Glomerular endothelial cell (primary cell): ENCODE measurements at places on chromosomes 11 and 22.

DNA sequence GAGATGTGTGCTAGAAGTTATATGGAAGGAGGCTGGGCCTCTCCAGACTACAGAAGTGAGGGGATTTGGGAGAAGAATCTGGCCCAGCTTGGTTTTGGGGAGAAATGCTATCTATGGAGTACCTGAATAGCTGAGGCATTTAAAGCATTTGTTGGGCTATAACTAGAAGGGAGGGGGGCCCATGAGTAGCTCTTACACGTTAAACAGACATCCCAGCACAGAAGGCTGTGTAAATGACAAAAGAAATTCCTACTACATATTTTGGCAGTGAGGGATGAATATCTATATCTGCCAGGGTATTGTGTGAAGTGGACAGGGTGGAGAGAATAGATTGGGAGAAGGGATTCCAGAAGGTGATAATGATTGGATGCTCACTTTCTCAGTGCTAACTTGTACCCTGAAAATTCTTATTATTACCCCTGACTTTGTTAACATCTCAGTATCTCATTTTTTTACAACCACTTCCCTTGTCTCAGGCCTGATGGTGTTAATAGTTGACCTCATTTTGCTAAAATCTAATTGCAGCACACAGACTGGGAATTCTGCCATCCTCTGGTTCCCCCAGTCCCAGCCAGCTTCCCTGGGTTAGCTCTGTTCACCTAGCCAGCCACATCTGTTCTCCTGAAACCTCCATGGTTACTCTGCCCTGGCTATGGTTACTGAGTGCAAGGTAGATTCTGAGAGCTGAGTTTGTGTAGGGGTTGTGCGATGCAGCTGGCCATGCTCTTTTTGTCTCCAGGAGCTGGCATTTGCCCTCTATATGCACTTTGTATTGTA, 28.8 kb upstream of the RRM1 start:
- no peak for DNase-seq

- DNase-seq = no peak
Measured at GRCh38 chr11:105000797-105001196, 22.2 kb downstream of the CASP5 start.

DNA sequence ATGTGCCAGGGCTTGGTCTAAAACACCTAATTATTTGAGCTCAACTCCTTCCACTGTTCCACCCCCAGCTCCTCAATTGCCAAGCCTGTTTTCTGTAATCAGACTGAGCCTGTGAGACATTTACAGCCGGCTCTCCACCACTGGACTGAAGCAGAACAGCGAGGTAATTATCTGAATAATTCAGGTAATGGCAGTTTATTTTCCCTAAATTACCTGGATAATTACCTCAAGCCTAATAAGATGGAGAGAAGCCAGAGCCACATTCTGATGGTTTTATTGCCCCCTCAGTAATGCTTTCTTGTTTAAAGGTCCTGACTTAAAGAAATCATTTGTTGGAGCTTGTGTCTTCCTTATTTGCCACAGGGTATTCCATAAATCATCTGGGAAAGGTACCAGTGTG, 64.2 kb downstream of the FZD4 start:
- no peak for DNase-seq

- DNase-seq = no peak
Measured at GRCh38 chr11:117876341-117877119, at the start of gene FXYD6. FXYD6 (minus strand) TSS chr11:117876658; CDS start chr11:117842776, 33,882 bp downstream.

DNA sequence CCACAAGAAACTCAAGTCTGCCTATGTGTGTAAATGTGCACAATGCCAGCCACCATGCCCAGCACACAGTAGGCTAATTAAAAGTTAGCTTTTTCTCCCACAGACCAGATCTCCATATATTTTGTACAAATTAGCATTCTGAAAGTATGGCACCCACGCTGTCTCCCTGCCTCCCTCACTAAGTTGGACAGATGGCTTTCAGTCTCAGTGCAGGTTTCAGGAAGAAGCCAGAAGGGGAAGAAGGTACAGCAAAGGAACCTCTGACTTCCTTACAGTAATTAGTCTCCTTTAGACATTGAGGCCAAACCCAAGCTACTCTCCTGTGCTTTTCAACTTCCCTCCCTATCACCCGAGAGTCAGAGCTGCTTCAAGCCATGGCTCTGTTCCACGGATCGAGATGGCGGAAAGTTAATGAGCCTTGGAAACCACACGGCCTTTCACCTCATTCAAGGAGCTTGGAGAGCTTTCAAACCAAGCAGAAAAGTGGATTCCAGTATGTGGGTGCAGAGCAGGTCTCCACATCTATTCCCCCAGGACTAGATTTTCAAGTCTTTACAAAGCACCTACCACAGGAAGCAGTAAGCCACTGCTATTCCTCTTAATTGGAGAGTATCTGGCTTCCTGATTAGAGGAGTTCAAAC, 221.1 kb upstream of the NARS2 start:
- DNase-seq = no peak

GRCh38 chr11:94782446-94782845, 14.3 kb downstream of the AMOTL1 start:
- DNase-seq = no peak

DNA sequence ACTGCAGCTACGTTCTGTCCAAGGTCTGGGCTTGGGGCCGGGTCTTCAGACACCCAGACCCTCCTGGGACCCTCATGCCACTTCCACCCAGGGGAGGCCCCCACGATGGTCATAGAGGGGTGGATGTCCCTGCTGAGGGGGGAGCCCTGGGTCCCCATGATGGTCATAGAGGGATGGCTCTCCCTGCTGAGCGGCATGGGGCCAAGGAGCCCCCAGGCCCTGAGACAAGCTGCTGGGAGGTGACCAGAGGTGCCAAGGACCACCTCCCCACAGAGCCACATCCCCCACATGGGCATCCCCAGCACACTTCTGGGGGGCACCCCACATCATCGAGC, 7.2 kb downstream of the MUC5B start:
- no peak for DNase-seq

GRCh38 chr22:36439481-36440271, 41.8 kb downstream of the TXN2 start:
- no peak for DNase-seq

DNA sequence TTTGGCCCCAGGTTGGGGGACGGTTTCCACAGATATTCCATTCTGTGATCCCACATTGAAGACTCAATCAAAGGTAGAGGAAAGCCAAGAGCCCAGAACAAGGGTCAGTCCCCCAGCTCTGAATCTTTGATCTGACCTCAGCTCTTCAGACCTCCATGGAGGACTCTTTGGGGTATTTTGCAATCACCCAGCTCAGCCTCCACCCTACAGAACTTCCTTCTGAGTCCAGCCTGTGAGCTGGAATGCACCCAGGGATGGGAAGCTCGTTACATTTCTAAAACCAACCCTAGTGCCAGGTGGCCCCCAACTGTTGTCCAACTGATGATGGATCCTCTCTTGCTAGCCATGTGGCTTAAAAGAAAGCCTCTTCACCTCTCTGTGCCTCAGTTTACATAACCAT, 335.3 kb downstream of the MN1 start:
- DNase-seq = no peak

DNA sequence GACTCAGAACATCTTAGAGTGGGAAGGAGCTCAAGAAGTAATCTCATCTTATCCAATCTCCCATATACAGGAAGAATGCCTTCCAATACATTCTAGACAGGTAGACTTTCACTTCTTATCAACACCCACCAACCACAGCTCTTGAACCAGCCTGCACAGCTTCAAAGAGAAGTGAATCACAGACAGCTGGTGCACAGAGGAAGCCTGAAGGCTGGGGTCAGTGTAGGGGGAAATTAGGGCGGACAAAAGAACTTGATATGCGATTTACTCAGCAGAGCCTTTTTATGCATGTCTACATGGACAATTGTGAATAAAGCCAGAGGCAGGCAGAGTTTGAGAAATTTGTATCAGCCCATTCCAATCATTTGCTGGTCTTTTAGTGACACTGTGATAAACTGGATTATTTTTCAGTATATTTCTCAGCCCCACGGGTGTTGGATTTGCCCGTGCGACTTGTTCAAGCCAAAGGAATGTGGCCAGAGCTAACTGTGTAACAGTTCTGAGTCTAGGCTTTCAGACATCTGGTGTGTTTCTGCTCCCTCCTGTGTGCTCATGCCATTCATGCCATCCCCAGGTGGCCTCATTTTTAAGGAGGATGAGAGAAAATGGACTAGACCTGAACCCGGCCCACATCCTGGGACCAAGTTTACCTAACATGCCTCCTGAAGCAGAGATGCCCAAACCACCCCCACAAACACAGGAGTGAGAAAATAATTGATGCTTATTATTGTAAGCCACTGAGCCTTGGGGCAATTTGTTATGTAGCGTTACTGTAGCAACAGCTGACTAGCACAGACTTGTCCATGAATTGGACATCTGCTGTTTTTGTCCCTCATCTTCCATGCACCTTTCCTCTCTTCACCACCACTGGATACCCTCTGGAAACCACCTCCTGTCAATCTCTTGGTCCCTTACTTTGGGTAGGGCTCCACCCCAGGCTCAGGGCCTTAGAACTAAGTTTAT, 137.5 kb upstream of the HSD17B12 start:
- DNase-seq = no peak

GRCh38 chr11:109604481-109605400, 182.8 kb downstream of the C11orf87 start:
- DNase-seq = no peak

DNA sequence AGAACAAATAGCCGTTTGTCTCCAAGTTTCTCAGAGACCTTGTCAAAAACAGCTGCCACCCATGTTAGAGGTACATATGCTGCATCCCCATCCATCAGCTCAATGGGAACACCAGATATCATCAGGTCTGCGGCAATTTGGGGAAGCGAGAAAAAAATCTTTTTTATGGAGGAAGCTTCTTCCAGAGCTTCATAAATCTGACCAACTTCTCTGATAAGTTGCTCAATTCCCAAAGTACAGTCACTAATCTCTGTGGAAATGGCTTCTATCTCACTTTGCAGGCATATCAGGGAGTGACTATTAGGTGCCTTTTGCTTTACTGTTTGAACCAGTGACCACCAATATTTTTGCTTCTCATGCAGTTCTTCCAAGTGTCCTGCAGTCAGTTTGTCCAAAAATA, 34.3 kb upstream of the MRPL17 start:
- DNase-seq = no peak

DNA sequence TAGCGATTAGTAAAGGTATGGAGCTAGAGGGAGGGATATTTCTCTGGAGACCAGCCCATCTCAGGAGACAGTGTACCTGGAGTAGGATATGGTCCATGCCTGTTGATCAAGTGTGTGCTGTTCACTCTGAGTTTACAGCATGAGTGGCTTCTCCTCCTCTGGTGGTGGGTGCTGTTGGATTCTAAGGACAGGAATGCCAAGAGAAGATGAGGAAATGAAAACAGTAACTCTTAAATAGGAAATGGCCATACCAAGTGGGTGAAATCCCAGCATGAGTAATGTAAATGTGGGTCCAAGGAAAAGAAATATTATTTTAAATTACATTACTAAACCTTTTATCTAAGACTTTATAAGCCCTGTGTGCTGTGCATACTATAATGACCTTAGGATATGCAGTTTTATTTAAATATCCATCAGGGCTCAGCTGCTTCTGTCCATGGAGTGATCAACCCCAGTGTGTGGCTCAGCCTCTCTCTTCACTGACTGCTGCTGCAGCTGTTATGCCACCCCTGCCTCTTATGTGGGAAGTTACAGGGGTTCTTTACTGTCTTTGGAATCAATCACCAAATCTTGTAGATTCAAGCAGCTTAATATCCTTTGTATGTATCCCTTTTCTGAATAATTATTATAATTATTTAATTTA, 54.3 kb downstream of the FAT3 start:
- DNase-seq = no peak

GRCh38 chr11:35907648-35908431, 36.0 kb upstream of the LDLRAD3 start:
- peak; percentile 45 for DNase-seq

DNA sequence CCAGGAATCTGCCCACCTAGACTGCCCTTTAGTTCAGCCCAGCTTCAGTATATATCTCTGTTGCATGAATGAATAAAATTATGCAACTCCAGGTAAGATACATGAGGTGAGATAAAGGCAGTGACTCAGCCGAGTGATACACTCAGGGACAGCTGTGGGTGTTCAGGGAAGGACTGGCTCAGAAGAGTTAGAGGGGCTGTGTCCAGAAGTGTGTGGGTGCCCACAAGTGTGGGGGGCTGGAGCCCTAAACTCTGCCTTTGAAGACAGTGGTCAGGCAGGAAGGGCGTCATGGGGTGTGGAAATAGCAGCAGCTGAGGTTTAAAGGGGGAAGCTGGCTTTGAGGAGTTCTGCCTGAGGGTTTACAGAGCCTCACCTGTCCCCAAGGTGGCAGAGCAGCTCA, 8.3 kb downstream of the FTH1 start:
- DNase-seq = no peak

DNA sequence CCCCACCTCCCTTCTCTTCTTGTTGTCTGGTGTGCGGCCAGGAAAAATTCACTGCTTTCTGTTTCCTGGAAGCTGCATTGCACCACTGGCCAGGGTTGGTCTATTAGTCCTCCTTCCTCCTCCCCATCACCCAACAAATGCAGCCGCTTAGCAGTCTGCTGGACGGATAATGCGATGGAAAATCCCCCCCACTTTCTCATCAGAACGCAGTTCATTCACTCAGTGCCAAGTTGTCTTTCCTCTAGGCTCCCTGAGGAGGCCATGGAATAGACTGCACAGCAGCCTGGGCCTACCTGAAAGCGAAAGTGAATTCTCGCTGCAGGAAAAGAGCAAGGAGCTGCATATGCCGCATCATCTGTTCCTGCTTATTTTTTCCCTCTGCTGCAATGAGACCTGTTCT, 513.6 kb downstream of the METTL15 start:
- no peak for DNase-seq

DNA sequence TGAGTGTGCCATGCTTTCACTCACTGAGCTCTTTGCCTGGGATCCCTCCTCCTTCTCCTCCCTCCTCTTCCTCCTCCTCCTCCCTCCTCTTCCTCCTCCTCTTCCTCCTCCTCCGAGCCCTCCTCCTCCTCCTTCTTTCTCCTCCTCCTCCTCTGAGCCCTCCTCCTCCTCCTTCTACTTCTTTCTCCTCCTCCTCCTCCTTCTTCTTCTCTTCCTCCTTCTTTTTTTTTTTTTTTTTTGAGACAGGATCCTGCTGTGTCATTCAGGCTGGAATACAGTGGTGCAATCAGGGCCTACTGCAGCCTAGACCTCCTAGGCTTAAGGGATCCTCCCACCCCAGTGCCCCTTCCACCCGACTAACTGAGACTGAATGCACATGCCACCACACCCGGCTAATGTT, 62.3 kb downstream of the DEUP1 start:
- no peak for DNase-seq

DNA sequence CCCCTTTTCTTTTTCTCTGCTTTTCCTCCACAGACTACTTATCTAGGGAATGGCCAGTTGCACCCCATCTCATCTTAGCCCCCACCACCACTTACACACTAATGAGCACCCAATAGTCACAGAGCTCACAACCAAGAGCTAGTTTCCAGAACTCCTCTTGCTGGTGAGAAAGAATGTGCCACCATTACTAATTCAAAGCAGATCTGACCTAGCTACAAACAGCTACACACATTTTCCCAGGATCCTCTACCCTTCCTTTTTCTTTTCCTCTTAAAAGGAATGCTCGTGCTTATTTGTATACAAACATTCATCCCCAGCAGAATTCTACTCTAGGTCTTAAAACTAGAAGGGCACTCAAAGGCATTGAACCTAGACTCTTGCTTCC, 136.8 kb downstream of the CD44 start:
- DNase-seq = no peak
